ENCODE measurements at places on chromosomes 16 and 17.

- DNase-seq = no peak
Observed at GRCh38 chr16:30094541-30095165, 1.4 kb downstream of the YPEL3 start.

DNA sequence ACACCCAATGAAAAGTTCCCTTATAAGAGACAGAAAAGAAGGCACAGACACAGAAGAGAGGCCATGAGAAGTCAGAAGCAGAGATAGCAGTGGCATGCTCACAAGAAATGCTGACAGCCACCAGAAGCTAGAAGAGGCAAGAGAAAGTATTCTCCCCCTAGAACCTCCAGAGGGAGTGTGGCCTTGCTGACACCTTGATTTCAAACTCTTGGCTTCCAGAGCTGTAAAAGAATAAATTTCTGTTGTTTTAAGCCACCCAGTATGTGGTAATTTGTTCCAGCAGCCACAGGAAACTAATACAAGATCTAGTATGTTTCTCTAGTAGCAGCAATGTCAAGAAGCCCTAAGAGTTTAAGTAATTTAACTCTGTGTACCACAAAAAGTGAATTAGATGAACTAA lies 87.2 kb upstream of the NOG start:
- DNase-seq = no peak

GRCh38 chr16:84180519-84181140 lies 6.2 kb downstream of the TAF1C start:
- no peak for DNase-seq

GRCh38 chr17:34368196-34368945 lies 5.3 kb upstream of the CCL1 start:
- no peak for DNase-seq

DNA sequence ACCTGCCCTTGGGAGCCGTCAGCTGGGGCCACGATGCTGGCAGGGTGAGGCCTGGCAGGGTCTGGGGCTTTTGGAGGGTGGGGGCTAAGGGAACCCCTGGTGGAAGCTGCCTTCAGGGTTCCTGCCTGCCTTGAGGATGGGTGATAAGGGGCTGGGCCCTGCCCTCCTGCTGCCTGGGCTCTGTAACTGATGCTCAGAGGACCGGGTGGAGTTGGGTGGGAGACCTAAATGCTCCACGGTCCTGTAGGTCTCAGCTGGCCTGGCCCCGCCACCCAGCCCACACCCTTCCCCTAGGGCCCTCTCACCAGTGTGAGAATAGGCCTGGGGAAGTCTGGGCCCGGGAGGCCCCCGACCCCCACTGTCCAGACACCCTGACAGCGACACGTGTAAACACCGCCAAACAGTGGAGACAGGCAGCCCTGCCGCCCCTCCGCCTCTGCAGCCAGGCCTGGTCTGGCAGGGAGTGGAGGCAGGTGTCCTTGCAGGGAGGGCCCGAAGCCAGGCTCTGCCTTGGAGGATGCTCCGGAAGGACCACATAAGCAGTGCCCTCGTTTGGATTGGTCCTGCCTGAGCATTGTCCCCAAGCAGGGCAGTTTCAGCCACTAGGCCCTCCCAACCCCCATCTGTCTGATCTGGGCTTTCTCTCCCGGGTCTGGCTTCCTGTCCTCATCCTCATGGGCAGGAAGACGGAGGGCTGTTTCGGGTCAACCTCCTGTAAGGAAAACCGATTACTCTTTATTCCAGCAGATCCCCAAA lies 6.5 kb upstream of the BAHCC1 start:
- no peak for DNase-seq

GRCh38 chr16:49859125-49859811 lies 3.4 kb upstream of the ZNF423 start:
- DNase-seq = no peak

- DNase-seq = no peak
Observed at GRCh38 chr16:89346869-89347268, 129.4 kb downstream of the ZNF778 start.

GRCh38 chr17:79000396-79001189 lies 9.0 kb downstream of the CANT1 start:
- DNase-seq = no peak

DNA sequence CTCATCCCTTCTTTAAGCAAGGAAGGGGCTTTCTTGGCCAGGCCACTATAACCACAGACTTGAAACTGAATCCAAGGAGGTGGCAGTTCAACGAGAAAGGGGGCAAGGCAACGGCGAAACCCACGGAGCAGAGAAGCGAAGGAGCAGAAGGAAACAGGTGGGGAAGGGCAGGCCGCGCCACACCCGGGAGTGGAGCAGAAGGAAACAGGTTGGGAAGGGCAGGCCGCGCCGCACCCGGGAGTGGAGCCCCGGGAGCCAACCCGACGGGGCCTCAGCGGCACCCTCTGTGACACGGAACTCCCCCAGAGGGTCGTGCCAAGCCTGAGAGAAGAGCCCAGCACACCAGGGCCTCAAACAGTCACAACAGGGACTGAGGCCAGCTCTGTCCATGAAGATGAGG lies 20.3 kb downstream of the FANCA start:
- no peak for DNase-seq

DNA sequence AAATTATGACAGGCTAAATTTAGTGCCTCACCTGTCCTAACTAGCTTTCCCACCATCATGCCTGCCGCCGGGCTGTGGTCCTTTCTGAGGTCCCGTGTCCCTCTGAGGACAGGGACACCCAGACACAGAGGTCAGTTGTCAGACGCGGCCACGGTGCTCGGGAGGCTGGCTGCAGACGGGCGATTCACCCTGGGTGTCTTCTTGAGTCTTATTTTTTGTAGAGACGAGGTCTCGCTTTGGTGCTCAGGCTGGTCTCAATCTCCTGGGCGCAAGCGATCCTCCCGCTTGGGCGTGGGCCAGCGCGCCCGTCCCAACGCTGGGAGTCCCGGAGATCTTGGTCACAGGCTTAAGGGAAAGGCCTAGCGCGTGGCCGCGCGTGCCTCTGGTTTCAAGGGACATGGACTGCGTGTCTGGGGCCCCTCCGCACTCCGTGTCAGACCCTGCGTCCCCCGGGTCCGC lies 797 bp upstream of the RAB11FIP3 start:
- DNase-seq = no peak

DNA sequence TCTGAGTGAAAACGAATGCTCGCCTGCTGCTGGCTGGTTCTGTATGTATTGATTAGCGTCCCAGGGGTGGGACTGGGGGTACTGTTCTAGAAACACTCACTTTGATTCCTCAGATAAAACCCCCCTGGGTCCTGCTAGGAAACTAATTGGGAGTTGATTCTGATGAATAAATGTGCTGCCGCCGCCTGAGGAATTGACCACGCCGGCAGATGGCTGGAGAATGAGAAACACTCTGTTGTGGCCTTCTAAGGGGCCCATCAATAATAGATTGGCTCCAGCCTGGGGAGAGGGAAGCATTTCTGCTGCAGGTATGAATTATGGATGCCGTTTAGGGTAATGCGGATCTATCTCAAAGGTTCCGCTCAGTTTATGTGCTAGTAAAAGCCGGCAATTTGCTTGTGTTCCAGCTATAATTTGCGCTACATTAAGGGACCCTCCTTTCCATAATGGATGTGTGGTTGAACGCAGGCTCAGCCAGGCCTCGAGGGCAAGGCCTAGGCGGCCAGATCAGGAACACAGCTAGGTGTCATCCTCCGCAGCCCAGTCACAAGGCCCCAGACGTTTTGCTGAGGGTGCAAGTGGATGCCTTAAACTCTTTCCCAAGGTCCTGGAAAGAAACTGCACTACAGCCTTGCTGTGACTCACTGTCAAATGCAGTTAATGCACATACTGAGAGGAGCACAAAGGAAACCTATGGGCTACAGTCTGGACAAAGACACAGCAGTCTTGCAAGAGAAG lies 132.2 kb upstream of the HS3ST2 start:
- DNase-seq = no peak

DNA sequence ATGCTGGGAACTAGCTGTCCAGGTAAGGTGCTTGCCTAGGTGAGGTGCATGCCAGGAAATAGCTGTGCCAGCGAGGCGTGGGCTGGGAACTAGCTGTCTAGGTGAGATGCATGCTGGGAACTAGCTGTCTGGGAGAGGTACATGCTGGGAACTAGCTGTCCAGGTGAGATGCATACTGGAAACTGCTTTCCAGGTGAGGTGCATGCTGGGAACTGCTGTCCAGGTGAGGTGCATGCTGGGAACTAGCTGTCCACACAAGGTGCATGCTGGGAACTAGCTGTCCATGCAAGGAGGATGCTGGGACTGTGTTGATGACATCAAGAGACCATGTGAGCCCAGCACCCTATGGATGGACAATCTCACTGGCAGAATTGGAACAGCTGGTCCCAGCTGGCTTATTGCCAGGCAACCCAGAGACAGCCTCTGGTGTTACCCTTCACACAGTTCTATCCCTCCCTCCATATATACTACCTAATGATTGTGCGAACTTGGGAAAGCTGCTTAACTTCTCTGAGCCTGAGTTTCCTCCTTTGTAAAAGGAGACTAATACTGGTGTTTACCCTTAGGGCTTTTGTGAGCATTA lies 479.9 kb upstream of the RBFOX1 start:
- DNase-seq = no peak

GRCh38 chr17:32516450-32516849 lies 29.7 kb downstream of the CDK5R1 start:
- no peak for DNase-seq

DNA sequence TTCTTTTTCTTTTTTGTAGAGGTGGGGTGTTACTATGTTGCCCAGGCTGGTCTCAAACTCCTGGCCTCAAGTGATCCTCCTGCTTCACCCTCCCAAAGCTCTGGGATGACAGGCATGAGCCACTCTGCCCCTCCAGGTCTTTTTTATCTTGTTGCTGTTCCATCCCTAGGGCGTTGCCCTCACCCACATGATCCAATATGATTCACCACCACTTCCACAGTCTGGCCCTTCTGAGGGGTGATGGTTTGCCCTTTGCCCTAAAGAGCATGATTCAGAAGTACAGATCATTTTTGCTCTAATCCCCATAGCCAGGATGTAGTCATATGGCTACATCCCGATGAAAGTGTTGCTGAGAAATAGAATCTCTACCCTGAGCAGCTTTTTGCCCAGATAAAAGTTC lies 18.8 kb downstream of the STX4 start:
- no peak for DNase-seq

GRCh38 chr17:3918372-3919122 lies 2.3 kb upstream of the P2RX1 start:
- no peak for DNase-seq

- no peak for DNase-seq
Observed at GRCh38 chr17:65477600-65477999, 83.8 kb downstream of the AXIN2 start.

DNA sequence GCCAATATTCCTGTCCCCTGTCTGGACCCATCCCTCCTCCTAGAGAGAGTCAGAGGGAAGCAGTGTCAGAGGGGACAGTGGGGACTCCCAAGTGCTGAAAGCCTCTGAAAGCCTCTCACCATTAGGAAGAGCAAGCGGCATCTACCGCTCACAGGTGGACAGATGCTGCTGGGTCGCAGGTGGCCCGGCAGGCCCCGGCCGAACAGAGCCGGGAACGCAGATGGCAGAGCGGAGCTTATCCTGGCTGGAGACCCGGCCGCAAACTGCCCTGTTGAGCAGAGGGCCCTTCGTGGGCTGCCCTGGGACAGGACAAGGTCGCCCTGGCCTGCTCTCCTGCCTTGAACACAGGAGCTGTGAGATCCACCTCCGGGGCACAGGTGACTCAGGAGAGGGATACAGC lies 23.0 kb upstream of the NAT9 start:
- no peak for DNase-seq

- no peak for DNase-seq
Observed at GRCh38 chr17:64599187-64599676, 62.9 kb downstream of the SMURF2 start.

- DNase-seq = no peak
Observed at GRCh38 chr17:61303817-61304096, 95.9 kb upstream of the TBX2 start.

- DNase-seq = peak; percentile 88
Observed at GRCh38 chr17:31722251-31723056, 136.6 kb downstream of the COPRS start.

DNA sequence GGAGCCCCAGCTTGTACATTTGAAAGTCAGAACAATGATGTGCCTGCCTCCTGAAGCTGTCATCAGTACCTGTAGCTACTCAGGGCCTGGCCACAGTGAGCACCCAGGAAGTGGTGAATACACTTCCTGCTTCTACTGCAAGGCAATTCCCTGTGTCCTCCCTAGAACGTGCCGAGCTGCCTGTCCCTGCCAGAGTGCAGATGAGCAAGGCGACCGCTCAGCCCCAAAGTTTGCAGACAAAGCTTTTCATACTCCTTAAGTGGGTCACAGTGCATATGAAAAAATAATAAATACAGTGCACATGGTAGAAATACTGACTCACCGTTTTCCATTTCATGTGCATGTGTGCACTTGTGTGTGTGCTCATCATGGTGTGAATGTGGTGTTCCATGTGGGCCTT lies 77.3 kb downstream of the MPRIP start:
- DNase-seq = no peak

GRCh38 chr17:42308446-42308845 lies 20.1 kb downstream of the STAT5A start:
- no peak for DNase-seq

GRCh38 chr16:81790830-81791435 lies 11.8 kb downstream of the PLCG2 start:
- no peak for DNase-seq

GRCh38 chr16:53944025-53944424 lies 240.1 kb downstream of the FTO start:
- DNase-seq = no peak

DNA sequence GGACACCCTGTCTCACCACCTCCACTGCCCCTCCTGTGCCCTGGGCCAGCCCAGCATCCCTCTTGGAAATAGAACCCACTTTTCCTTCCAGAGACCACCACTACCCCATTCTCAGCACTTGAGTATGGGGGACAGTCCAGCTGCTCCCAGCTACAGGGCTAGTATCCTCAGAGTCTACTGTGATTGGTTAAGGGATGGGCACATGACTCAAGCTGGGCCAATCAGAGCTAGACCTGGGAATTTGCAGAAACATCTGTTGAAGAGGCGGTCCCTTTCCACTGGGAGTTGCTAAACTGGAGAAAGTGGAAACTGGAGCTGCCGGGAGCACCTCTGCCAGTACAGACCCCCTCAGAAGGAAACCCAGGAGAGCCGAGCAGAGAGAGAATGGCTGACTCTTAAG lies 156.6 kb downstream of the GSG1L start:
- no peak for DNase-seq

DNA sequence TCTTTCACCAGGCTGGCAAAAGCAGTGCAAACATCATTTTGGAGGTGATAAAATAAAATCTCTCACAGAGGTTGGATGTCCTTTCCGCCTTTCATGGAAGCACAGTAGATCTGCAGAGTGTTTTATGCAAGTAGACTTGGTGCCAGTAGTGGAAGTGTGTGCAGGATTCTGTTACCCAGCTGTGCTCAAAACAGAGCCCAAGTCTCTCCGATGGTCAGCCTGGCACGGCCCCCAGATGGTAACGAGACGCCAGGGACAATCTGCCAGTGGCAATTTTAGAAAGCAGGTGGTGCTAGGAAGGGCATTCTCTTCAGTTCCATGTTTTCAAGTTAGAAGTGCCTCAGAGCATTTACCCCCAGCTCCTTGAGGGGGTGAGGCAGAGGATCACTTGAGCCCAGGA lies 1.5 kb upstream of the MTHFSD start:
- DNase-seq = no peak

GRCh38 chr16:85492295-85492864 lies 120.7 kb upstream of the GSE1 start:
- no peak for DNase-seq

All from glomerular endothelial cell (primary cell).